ENCODE measurements at places on chromosomes 13 and 19.

DNA sequence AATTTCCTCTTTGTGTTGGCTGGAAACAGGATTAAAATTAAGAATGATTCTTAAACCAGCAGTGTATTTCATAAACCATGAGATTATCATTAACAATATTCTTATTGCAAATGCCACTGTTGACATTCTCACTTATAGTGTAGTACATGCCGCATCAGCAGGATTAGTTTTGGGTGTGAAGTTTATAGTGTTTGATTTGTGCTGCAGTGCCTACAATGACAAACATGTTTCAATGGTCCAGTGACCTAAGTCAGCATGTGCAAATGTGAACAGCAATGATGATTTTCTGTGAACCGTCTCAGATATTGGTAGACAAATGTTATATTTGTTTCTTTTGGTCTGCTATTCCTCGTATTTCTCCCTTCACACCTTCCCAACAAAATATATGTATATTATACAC, 49.8 kb upstream of the TDRD3 start:
- no peak for DNase-seq

- DNase-seq: no peak
Measured at GRCh38 chr13:30292325-30292724, 15.0 kb downstream of the KATNAL1 start.

- DNase-seq: no peak
Measured at GRCh38 chr19:16233836-16234551, 36.3 kb downstream of the AP1M1 start.

- no peak for DNase-seq
Measured at GRCh38 chr19:35491836-35492360, 1.6 kb upstream of the KRTDAP start.

DNA sequence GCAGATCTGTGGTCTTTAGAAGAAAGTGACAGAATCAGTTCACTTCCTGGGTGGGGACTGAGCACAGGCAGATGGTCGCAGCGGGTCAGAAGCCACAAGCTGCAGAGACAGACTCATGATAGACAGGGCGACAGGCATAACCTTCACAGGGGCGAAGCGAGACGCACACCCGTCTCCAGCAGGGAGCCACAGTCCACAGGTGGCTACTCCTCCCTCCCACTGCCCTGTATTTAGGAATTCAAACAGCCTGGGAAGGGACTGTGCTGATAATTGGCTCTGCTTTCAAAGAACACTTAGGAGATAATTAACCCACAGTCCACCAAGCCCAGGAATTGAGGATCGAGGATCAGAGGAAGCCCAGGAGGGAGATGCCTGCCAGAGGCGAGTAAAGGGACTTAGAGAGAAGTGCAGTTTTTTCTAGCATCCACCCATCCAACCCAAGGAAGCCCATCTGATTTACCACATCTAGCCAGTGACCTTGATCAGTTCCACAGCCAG, 23.2 kb downstream of the RFX2 start:
- no peak for DNase-seq

- DNase-seq: no peak
Measured at GRCh38 chr19:3459965-3460582, 20.3 kb downstream of the SMIM24 start.

DNA sequence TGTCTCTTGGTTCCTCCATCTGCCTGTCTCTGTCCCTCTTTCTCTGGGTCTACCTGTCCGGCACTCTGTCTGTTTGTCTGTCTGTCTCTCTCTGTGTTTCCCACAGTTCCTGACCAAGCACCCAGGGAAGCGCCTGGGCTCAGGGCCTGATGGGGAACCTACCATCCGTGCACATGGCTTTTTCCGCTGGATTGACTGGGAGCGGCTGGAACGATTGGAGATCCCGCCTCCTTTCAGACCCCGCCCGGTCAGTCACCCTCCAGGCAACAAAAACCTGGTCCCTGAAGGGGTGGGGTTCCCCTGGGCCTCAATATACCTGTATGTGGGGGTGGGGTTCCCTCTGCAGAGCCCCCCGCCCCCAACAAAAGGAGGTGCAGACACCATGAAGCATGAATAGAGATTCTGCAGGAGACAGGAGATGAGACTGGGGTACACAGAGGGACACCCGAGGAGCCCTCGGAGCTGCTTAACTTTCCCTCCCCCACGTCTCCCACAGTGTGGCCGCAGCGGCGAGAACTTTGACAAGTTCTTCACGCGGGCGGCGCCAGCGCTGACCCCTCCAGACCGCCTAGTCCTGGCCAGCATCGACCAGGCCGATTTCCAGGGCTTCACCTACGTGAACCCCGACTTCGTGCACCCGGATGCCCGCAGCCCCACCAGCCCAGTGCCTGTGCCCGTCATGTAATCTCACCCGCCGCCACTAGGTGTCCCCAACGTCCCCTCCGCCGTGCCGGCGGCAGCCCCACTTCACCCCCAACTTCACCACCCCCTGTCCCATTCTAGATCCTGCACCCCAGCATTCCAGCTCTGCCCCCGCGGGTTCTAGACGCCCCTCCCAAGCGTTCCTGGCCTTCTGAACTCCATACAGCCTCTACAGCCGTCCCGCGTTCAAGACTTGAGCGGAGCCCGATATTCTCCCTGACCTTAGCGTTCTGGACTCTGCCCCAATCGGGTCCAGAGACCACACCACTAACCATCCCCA, 2.6 kb upstream of the CACNG7 start:
- no peak for DNase-seq

DNA sequence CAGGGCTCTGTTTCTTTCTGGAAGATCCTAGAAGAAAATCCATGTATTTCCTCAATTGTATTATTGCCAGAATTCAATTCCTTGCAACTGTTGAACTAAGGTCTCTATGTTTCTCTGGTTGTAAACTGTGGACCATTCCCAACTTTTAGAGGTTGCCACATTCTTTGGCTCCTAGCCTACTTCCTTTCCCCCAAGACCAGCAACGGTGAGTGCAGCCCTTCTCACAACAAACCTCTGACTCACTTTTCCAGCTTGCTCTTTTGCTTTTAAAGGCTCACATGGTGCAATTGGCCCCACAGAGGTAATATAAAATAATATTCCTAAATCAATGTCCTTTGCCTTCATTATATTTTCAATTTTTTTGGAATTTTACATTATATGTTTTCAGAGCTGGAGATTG, 371.3 kb downstream of the SLITRK5 start:
- DNase-seq: no peak

GRCh38 chr19:47111006-47111621, 2.5 kb downstream of the ZC3H4 start:
- no peak for DNase-seq

DNA sequence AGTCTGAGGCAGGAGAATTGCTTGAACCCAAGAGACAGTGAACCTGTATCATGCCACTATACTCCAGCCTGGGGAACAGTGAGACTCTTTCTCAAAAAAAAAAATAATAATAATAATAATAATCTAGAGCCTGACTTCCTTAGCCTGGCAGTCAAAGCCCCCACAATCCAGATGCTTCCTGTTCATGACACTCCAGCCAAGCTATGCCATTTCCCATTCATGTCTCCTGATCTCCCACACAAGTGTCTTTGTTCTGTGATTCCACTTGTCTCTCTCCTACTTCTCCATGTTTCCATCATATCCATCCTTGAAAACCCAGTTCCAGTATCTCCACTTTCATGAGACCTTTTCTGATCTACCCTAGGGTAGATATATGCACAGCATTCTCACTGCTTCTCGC, 150.7 kb downstream of the FOXO1 start:
- no peak for DNase-seq

- DNase-seq: no peak
Measured at GRCh38 chr19:56732976-56733375, 61.4 kb upstream of the ZNF835 start.

GRCh38 chr19:3360421-3361383, 5.7 kb upstream of the NFIC start:
- DNase-seq: no peak

GRCh38 chr13:29448174-29448573, 147.3 kb downstream of the SLC7A1 start:
- no peak for DNase-seq

DNA sequence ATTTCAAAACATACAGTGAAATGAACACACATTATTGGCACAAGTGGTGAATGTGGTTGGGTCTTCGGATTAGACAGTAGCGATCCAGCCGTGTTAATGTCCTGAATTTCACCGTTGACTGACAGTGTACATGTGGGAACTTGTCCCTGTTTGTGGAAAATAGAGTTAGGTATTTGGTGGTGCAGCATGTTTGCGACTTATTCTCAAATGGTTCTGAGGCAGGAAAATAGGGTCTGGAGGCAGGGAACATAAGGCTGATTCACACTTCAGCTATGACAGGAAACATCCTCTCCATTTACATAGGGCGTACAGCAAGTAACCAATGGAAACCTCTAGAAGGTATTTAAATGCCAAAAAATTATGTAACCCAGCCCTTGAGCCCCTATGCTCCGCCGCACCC, 4.2 kb downstream of the LGALS7B start:
- peak; percentile 51 for DNase-seq

- DNase-seq: no peak
Measured at GRCh38 chr13:47299304-47299703, 402.5 kb upstream of the HTR2A start.

- DNase-seq: peak; percentile 40
Measured at GRCh38 chr13:48156466-48156865, 61.6 kb upstream of the MED4 start.

GRCh38 chr19:44723299-44723951, 24.5 kb downstream of the CEACAM16 start:
- no peak for DNase-seq

DNA sequence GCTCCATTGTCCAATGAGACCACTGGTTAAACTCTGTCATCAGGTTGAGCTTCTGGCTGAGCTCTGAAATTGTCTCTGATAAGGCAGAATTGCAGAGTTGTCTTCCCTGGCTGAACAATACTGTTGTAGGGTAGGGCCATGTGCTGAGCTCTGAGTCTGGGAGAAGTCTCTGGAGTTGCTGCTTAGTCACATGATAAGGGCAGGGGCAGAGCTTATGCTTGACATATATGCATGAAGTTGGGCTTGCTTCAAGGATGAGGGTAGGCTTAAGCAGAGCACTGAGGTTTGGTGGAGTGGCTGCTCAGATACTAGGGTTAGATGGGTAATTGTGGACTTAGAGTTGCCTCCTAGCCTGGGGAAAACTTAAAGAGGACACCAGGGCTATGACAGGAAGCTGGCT, 946.3 kb upstream of the MIR17HG start:
- DNase-seq: no peak

DNA sequence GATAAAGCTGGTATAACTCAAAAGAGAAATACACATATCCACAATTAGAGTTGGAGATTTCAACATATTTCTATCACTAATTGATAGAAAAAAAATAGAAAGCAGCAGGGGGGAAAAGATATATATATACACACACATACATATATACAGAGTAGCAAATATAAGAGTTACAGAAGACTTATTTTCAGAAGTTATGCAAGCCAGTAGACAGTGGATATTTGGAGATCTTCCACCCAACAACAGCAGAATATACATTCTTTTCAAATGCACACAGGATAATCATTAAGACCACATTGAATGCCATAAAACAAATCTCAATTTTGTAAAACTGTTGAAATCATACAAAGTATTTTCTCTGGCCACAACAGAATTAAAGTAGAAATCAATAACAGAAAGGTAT, 192.8 kb downstream of the LACC1 start:
- DNase-seq: no peak

GRCh38 chr19:8794823-8795222, 37.3 kb downstream of the ZNF558 start:
- DNase-seq: no peak

DNA sequence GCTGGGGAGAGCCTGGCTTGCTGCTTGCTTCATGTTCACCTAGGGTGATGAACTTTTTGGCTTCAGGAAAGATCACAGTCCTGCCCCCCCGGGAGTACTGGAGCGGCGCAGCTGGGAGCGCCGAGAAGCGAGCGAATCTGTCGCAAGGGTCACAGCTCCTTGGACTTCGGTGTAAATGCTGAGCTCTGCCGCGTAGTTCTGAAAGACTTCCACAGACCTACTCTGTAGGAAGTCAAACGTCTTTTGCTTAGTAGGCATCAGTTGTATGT, 2.7 kb downstream of the ING1 start:
- DNase-seq: no peak

- DNase-seq: no peak
Measured at GRCh38 chr13:84865783-84866221, 933.4 kb downstream of the SLITRK6 start.

DNA sequence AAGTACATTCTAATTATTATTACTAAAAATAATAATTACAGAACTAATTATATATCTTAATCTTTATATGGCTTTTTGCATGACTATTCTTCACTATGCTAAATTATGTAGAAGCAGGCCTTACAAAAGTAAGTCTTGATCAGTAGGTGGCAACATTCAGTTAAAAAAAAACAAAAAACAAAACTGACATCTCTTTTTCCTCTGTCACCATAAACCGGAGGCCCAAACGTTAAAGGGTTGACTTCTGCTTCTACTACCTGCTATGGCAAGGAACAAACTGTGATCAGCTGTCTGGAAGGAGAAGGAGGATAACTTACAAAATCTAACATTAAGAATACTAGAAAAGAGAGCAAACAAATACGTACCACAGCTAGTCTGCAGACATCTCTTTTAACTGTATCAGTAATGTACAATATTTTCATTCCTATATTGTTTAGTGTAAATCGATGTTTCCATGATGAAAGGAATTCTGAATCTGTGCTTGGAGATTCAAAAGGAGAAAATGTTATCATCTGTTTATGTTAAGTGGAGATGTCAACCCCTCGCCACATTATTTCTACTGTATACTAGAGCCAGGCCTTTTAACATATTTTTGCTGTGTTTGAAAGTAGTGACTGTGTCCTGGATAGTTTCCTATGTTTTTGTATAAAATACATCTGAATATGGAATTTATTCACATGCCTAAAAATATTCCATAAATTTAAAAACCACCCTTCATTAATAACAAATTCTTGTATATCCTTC, 1525.4 kb downstream of the SLITRK1 start:
- DNase-seq: no peak

- DNase-seq: no peak
Measured at GRCh38 chr13:27634791-27635190, 13.1 kb downstream of the POLR1D start.

- DNase-seq: no peak
Measured at GRCh38 chr13:112177450-112178288, 110.7 kb downstream of the SOX1 start.

DNA sequence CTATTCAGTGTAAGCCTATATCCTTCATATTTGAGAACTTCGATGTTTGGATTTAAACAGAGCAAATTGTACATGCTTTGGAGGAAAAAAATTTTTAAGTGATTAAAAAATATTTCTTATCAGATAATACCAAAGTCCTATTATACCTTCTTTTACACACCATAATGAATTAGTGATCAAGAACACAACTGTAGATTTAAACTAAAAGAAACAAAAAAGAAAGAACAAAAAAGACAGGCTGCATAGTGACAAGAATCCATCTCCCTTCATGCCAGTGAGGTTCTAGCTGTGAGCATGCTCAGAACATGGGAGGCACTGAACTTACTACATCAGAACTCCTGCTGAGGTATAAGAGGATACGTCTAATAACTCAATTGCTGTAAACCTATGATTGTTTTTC, at the start of gene RXFP2:
TSS of gene RXFP2 (plus strand) at position 301 of the 400 bp plus-strand sequence. CDS start at position 388, 87 bp downstream.
- DNase-seq: no peak

GRCh38 chr19:11821474-11822109, 7.5 kb downstream of the ZNF440 start:
- no peak for DNase-seq

- no peak for DNase-seq
Measured at GRCh38 chr19:2336528-2337328, 8.2 kb downstream of the SPPL2B start.

GRCh38 chr19:36573895-36574720, 1.0 kb upstream of the ZNF529 start:
- no peak for DNase-seq
